ENCODE measurements at places on chromosomes 12 and 14.

DNA sequence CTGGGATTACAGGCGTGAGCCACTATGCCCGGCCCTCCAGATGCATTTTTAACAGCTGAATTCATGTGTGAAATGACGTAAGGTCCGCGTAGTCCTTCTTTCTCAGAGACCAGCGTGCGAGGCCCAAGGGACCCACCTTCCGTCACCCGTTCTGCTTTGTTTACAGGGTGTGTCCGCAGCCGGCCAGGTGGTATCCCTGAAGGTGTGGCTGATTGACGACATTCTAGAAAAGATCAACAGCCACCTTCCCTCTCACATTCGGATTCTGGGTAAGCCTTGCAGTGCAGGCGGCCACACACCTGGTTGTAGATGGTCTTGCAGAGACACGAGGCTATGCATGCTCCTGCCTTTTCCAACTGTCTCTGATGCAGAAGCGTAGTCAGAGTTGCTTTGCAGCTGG lies 9.9 kb downstream of the PUS1 start:
- DNase-seq, result no peak

- DNase-seq, result no peak
These were observed 61.0 kb downstream of the FOXN4 start for GRCh38 chr12:109247831-109248654.

DNA sequence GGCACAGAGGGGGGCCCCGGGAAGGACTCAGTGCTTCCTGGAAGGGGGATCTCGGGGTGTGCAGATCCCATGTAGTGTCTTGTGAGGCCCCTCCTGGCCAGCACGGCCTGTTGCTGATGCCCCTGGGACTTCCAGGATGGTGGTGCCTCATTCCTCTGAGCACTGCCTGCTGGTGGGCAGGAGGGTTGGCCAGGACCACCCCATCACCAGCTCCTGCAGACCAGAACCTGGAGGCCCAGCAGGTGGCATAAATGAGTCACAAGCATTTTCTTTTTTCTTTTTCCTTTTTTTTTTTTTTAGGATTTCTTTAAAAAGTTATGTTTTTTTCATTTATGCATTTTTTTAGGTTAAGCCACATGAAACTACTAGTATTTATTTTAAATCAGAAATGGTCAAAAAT lies 8.0 kb downstream of the MMP17 start:
- DNase-seq, result no peak

GRCh38 chr12:39354955-39355354 lies 88.0 kb downstream of the KIF21A start:
- no peak for DNase-seq

DNA sequence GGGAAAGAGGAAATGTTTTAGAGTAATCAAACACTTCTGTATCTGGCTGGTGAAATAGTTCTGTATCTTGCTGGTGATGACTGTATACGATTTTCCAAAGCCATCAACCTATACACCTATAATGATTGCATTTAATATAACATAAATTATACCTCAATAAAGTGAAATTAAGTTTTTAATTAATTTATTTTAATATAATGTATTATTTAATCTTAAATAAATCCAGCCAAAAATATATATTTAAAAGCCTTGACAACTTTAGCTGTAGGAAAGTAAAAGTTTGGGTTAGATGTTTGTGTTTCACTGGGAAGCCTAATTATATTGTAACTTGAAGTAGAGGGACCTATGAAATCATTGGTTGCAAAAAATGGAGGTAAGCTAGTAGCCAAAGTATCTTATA lies 654.8 kb upstream of the MIS18BP1 start:
- DNase-seq, result no peak

GRCh38 chr12:48422060-48422459 lies 50.3 kb upstream of the ANP32D start:
- no peak for DNase-seq

- no peak for DNase-seq
These were observed 8.9 kb downstream of the RSRC2 start for GRCh38 chr12:122517877-122518276.

- DNase-seq, result no peak
These were observed 443.9 kb downstream of the TMEM132D start for GRCh38 chr12:129459886-129460285.

- no peak for DNase-seq
These were observed 131.8 kb downstream of the NEDD1 start for GRCh38 chr12:97038834-97039233.

DNA sequence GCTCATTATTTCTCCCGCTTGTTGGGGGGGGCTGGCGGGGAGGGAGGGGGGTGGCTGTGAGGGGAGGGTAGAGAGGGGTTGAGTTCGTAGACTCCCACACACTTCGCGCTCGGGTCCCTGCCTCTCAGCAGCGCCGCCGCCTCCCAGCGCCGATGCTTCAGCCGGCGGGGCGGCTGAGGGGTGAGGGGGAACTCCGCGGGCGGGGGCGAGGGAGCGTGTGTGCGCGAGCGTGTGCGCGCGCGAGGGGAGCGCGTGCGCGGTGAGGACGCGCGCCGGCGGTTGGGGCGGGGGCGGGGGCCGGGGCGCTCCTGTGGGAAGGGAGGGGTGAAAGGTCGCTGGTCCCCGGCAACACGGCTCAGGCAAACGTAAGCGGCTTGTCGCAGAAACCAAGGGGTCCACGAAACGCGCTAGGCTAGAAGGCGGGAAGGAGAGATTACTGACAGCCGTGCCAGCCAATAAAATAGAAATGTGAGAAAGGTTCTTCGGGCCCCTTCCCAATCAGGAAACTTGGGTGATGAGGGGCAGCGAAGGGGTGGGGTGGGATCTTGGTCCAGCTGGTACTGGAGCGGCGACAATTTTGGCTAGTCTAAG lies 343 bp upstream of the NOVA1 start:
- peak; percentile 96 for DNase-seq

GRCh38 chr14:106564058-106564643 lies 1037.8 kb downstream of the TMEM121 start:
- no peak for DNase-seq

GRCh38 chr14:58765418-58765831 lies 127.7 kb downstream of the DACT1 start:
- DNase-seq, result peak; percentile 63

DNA sequence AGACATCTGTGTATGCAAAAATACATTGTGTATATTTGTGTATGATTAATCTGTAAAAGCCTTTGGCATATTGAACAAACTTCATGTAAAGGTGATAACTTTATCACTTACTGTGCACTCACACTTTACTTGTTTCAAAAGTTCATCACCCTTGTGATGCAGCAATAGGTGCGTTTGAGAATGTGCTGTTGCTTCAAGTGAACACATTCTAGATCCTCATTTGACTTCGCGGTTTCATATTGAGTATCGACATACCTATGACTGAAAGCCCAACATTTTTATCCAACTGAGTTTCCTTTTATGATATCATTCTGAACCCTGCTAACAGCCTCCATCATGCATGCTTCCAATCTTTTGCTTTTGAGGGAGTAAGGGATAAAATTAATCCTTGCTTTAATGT lies 1086.9 kb downstream of the TMEM121 start:
- no peak for DNase-seq

Measured in retina (tissue), 1 donor.